ENCODE measurements at places on chromosomes 13 and 19. TPM values are rescaled to one million over a fixed set of nuclear protein-coding genes. Genes with fewer than 3 reads are reported as not detected.

GRCh38 chr19:16561382-16561781, 10.8 kb downstream of the SLC35E1 start:
- no peak for DNase-seq

DNA sequence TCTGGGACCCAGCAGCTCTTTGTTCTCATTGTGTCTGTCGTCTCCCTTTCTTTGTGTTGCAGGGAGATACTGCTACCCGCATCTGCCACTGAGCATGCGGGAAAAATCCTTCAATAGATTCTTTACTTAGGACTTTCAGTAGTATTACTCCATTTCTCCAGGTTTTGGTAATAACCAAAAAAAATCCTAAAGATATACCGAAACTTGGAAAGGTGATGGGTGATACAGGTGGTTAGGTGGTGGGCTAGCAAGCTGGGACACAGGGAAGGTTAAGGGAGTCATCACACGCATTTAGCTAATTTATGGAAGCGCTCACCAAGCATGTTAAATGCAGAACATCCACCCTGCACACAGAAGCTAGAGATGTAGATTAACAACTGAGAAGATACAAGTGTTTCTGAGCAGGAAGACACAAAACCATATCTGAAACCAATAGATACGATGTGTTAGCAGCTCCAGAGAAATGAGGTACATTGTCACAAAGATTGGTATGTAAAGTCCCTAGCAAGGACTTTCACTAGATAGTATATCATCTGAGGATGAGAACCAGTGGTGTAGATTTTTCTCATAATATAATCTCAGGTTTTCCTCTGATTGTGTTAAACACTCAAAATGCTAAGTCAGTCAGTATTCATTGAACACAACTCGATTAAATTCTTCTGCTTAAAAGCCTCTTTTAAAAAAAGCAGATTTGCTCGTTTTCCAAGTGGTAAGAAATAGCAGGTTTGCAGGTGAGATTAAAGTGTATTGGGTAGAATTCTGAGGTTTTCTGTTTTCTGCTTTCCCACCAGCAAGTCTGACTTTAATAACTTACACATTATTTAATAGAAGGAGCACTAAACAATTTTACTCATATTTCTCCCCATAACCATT, 1.2 kb upstream of the SLAIN1 start:
- DNase-seq = no peak

DNA sequence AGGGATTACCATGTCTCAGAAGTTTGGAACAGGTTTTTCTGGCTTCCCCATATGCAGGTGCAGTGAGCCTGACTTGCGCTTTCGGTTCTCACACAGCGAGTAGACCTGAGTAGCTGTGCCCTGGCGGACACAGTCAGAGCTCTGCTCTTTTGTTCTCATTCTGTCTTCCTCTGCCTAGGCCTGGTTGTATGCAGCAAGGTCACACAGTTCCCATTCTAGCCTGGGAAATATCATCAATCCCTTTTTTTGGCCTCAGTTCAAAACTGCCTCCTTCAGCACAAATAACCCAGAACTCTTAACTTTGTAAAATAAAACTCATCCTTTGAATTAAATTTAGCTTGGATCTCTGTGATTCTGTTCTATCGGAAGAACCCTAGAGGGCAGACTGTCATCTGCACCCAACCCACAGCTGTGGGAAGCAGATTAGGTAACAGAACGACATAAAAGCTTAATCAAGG, 10.2 kb downstream of the OXGR1 start:
- DNase-seq = no peak

DNA sequence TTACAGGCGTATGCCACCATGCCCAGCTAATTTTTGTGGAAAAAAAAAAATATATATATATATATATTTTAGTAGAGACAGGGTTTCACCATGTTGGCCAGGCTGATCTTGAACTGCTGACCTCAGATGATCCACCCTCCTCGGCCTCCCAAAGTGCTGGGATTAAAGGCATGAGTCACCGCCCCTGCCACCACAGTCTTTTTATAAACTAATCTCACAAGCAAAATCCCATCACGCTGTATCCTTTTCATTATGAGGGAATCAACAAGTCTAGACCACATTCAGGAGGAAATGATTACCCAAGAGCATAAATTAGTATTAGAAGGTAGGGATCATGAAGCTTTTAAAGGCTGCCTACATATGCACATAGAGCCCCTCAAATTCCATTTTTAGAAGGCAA, 210.6 kb upstream of the NBEA start:
- DNase-seq = no peak

DNA sequence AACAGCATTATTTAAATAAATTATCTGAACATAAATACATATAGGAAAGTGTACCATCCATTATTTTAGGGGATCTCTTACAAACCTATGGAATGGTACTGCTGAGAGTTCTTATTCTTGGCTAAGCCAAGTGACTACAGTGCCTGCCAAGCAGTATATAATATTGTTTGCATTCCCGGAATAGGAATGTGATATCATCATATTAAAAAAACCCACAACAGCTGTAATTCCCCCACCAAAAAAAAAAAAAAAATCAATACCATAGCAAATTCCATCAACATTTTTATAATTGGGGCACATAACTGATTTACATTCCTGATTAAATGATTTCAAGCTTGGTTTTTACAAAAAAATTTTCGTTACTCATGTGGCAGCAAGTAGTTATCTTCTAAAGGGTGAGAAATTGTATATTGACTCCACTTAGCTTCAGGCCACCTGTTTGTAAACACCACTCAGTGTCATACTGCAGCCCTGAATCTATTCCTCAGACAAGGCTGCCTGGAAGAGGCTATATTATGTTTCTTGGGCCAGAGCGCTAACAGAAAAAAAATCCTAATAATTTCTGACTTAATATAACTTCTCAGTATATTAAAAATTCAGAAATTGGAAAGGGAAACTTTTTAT, 278.1 kb downstream of the DNAJC15 start:
- no peak for DNase-seq

GRCh38 chr19:46579361-46579879, 21.7 kb upstream of the CALM3 start:
- DNase-seq = no peak

- DNase-seq = no peak
Measured at GRCh38 chr19:5395556-5395955, 54.9 kb upstream of the PTPRS start.

DNA sequence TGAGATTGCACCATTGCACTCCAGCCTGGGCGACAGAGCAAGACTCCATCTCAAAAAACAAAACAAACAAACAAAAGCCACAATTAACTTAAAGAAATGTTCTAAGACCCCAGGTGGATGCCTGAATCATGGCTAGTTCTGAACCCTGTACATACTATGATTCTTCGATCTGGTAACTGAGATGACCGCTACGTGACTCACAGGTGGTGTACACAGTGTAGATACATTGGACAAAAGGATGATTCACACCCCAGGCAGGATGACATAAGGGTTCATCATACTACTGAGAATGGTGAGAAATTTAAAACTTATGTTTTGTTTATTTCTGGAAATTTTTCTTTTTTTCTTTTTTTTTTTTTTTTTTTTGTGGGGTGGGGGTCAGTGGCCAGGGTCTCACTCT, 6.5 kb downstream of the ZNF426 start:
- DNase-seq = no peak

GRCh38 chr19:39307046-39307821, 11.0 kb downstream of the IFNL1 start:
- no peak for DNase-seq

DNA sequence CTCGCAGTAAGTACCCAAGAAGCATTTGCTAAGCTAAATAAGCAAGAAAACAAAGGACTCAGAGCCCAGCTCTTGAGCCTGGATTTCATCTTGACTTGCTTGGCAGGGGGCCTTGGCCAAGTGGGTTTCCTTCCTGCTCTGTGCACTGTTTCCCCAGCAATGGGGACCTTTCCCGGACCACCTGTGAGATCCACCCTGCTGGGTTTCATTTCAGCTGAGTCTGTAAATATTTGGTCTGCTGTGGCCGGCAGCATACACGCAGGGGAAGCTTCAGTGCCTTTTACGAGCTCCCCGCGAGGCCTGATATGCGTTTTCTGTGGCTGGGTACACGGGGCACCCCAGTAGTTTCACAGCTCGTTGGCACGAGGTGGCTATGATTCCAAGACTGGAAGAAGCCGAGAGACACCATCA, 12.4 kb upstream of the TINCR start:
- no peak for DNase-seq

DNA sequence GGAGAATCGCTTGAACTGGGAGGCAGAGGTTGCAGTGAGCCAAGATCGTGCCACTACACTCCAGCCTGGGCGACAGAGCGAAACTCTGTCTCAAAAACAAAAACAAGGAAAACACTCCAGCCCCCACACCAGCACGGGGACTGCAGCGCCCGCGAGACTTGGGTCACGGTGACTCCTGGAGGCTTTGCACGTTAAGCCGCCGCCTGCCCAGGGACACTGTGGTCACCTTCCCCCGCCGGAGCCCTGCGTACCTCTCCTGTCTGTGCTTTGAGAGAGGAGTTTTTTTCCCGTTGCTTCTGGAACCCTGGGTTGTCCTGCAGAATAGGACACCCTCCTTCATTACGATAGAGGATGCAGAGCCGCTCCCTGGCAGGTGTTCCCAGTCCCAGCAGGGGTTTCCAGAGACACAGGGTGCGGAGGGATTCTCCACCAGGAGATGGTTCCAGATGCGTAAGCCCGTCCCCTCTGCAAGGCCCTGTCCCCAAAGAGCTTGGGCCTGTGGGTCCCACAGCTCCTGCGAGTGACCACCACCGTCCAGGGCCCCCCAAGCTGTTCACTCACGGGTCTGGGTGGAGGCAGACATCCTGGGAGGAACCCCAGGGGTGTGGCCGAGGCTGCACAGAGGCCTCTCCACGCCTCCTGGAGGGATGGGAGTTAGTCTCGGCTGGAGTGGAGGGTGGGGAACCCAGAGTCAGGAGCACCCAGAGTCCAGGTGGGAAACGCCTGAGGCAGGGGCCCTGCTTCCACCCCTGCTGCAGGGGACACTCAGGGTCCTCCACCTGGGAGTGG, 42.8 kb upstream of the NDUFS7 start:
- DNase-seq = no peak

GRCh38 chr19:12695997-12696365, 450 bp downstream of the FBXW9 start:
- DNase-seq = no peak

DNA sequence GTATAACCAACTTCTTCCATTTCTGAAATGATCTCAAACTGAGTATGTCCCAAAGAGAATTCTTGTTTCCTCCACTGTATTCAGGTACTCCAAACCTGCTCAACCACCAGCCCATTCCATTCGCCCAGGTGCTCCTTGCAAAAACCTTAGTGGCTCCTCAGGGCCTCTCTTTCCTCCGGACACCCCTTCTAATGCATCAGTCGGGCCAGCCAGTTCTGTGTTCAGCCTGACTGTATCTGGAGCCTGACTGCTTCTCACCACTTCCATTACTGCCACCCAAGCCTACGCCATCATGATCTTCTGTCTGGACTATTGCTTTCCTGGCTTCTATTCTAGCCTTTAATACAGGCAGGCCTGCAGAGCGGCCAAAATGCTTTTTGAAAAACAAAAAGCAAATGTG, 1.5 kb downstream of the PHF11 start:
- DNase-seq = no peak

GRCh38 chr19:40089462-40089861, 1.3 kb downstream of the ZNF780A start:
- DNase-seq = no peak

GRCh38 chr19:17455308-17456123, 5.2 kb downstream of the NXNL1 start:
- DNase-seq = no peak

DNA sequence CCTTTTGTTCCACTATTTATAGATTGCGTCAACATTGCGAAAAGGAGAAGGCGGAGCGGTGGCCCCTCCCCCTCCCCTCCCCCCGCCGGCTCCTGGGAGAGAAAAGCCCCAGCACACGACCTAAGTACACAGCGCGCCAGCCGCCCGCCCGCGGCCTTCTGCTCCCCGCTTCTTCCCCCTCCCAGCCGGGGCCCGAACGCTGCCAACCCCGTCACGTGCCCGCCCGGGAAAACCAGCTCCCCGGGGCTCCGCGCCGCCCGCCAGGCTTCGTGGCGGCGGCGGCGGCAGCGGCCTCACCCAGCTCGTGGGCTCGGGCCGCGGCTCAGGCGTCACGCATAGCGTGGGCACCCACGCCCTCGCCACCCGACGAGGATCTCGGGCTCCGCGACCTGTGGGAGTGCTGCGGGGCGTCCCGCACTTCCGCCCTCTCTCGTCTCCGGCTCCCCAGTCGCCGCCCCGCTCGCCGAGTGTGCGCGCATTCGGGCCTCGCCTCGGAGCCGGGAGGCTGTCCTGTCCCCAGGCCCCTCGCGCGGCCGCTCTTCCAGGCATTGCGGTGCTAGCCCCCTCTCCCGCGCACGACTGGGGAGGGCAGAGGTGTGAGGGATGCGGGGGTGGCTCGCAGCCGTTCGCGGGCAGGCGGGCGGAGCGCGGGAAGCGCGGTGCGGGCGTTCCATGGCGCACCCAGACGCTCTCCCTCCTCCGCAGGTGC, 110.5 kb downstream of the KCNRG start:
- DNase-seq = no peak

- no peak for DNase-seq
Measured at GRCh38 chr13:44206434-44206833, 167.2 kb upstream of the SERP2 start.

- no peak for DNase-seq
Measured at GRCh38 chr13:90187478-90188350, 1159.8 kb upstream of the MIR17HG start.

DNA sequence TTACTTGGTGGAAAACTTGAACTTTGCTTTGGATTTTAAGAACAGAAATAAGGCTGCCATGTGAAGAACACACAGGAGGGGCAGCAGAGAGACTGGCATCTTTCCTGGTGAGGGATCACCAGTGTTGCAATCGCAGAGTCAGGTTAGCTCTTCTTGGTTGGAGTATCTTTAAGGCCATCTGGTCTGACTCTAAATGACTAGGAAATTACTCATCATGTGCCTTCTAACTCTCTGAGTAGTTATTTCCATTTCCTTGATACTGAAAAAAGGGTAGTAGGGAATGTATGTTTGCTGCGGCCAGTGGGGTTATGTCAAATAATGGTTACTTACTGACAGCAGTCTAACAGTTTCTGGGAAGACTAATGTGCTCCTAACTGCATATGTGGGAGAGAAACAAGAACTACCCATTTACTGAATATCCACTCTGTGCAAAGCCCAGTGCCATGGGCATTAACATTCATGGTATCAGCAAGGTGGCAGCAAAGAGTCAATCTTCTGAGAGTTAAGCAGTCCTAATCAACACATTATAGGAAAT, 122.1 kb downstream of the COG6 start:
- DNase-seq = no peak

- peak; percentile 61 for DNase-seq
Measured at GRCh38 chr19:10270616-10271394, at the start of gene ICAM1. Gene ICAM1 (plus strand): TSS chr19:10271120. CDS start chr19:10271160, 40 bp downstream.

Gene KIR3DL2
- total RNA-seq = not detected

Gene KL
- 0.41 TPM for total RNA-seq

Gene CACNG6
- 3.0 TPM for total RNA-seq

Gene LGALS4
- total RNA-seq = 0.47 TPM

Gene LSR
- total RNA-seq = 7.5 TPM

Gene SHISA7
- not detected for total RNA-seq
